Right kidney (tissue), 9 donors: ENCODE measurements at places on chromosomes 6 and 20.

- DNase-seq = no peak
Observed at GRCh38 chr6:65566117-65566516, 140.9 kb downstream of the EYS start.

GRCh38 chr6:137236581-137237355 is 17.6 kb upstream of the IFNGR1 start:
- DNase-seq = no peak

DNA sequence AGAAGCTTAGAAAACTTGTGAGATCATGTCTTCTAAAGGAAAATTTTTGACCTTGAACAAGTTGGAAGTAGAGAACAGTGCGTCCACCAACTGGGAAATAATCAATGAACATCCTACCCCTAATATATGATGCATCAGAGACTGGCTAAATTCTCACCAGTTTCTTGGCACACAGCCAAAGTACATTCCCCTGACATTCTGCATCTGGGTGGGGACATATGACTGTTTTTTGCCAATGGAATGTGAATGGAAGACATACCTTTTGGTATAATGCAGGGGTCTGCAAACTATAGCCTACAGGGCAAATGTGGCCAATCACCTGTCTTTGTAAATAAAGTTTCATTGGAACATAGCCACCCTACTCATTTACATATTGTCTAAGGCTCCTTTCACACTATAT is 84.7 kb downstream of the HAO1 start:
- DNase-seq = no peak

DNA sequence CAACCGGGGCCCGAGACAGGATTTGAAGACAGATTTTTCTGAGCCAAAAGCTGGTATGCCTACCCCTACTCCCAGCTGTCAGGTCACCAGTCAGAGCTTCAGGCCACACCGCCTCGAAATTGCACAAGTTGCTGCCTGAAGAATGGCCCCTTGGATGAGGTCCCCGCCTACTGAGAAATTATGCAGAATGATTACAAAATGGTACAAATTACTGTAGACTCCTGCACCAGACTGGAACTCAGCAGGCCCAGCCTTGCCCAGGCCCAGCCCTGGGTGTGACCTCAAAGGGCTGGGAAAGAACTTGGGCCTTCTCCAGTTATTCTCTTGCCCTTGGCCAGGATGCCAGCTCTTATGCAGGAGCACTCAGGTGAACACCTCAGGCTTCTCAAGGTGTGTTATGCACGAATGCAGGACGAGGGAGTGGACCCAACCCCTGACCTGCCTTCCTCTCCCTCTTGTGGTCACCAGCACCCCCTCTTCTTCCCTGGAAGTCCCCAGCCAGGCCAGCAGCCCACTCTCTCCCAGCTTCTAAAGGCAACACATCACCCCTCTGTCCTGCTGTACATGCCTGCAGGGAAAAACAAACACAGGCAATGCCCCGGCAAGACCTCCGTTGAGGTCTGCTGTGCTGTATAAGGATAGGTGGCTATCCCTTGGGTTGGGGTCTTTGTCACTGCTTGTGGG is 88.7 kb upstream of the NAA20 start:
- no peak for DNase-seq

- no peak for DNase-seq
Observed at GRCh38 chr6:81253821-81254220, 498.7 kb downstream of the TENT5A start.

DNA sequence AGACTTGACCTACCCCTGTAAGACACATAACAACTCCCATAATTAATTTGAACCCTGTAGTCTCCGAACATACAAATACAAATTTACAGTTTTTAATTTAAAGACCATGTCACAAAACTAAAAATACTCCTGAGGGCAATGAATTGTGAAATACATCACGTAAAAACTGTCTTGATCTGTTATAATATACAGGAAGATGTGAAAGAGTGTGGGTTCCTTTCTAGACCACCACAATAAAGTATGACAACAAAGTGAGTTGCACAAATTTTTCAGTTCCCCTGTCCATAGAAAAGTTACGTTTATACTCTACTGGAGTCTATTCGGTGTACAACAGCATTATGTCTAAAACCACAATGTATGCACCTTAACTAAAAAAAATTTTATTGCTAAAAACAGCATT is 11.0 kb upstream of the BLOC1S5 start:
- no peak for DNase-seq

DNA sequence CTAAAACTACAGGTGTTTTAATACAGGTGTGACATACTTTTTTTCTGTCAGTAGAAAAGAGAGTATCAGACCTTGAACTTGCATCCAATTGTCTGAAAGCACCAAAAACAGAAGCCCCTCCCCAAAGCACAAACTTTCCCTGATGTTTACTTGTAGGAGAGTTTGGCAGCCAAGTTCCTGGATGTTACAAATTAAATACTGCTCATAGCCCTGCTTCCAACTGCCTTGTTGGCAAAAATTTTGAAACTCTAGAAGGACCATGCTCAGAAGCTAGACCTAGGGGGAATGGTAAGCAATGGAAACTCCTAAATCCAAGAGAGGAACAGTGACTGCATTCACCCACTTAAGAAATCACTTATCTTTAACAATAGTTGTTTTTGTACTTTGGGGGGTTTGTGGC is 17.0 kb upstream of the ARG1 start:
- no peak for DNase-seq

- no peak for DNase-seq
Observed at GRCh38 chr6:148888856-148889255, 142.0 kb downstream of the UST start.

GRCh38 chr6:26332408-26332807 is 32.6 kb upstream of the BTN3A2 start:
- DNase-seq = peak; percentile 50

DNA sequence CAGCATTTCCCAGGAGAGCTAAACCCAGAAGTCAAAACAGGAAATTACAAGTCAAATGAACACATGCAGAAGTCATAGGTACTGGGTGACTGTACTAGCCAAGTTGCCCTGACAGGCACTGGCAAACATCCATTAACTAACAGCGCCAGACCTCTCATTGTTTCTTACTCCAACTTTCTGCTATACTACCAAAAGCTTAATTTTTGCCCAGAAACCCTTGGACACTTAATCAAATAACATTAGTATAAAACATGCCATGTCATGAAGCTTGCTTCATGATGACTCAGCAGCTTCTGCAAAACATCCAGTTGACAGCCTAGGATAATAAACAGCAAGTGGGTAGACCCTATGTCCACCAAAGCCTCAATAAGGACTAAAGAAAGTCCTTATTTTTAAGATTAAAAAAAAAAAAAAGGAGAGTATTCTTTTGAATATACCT is 3.5 kb downstream of the NUP153 start:
- no peak for DNase-seq
